ENCODE measurements at places on chromosomes 4 and X. TPM values are rescaled to one million over a fixed set of nuclear protein-coding genes. Genes with fewer than 3 reads are reported as not detected.

PARM1 gene
- 6.7 TPM for total RNA-seq

GPRIN3 gene
- total RNA-seq = 1.8 TPM

SEC31A gene
- total RNA-seq = 154 TPM

POU3F4 gene
- not detected for total RNA-seq

ETNPPL gene
- total RNA-seq = not detected

DOK7 gene
- total RNA-seq = 2.7 TPM

GAB1 gene
- total RNA-seq = 12.0 TPM

FREM3 gene
- not detected for total RNA-seq

GRCh38 chrX:43962636-43963035 lies 10.6 kb downstream of the NDP start:
- H3K36me3 ChIP-seq = no peaks in the 10 kb centered on the region
- peaks cover 2% of the 10 kb centered on the region for H3K4me1 ChIP-seq
- H3K27me3 ChIP-seq = peaks cover 2% of the 10 kb centered on the region

DNA sequence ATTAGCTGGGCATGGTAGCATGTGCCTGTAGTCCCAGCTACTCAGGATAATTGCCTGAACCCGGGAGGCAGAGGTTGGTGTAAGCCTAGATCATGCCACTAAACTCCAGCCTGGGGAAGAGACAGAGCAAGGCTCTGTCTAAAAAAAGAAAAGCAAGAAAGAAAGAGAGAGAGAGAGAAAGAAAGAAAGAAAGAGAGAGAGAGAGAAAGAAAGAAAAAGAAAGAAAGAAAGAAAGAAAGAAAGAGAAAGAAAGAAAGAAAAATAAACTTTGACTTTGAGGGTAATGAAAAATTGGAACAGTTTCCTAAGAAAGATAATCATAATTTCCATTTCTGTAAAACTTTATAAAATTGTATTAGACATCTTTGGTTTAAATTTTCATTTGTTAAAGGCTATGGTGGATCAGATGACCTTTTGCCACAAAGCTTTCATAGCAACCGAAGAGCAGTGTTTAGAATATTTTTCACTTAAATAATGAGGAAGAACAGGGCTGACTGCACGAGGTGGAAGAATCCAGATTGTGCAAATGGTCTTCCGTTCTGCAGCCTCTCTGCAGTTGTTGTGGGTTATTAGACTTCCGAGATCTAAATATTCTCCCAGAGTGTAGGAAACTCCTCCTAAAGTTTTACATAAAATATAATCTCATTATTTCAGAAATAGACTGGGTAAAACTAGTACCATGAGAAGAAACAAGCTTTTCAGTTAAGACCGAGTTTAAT lies 55.9 kb downstream of the RBM47 start:
- no peak overlapping the region for H3K27ac ChIP-seq
- H3K27me3 ChIP-seq = no peaks in the 10 kb centered on the region
- DNase-seq = no peak
- H3K4me1 ChIP-seq = peaks cover 50% of the 10 kb centered on the region
- H3K36me3 ChIP-seq = no peaks in the 10 kb centered on the region
- peak overlapping the region; percentile 32 for H3K4me3 ChIP-seq

GRCh38 chr4:126973201-126973600 lies 659.6 kb upstream of the INTU start:
- H3K4me3 ChIP-seq = no peak overlapping the region
- H3K36me3 ChIP-seq = no peaks in the 10 kb centered on the region
- H3K27ac ChIP-seq = no peak overlapping the region
- no peak for DNase-seq
- H3K27me3 ChIP-seq = no peaks in the 10 kb centered on the region

DNA sequence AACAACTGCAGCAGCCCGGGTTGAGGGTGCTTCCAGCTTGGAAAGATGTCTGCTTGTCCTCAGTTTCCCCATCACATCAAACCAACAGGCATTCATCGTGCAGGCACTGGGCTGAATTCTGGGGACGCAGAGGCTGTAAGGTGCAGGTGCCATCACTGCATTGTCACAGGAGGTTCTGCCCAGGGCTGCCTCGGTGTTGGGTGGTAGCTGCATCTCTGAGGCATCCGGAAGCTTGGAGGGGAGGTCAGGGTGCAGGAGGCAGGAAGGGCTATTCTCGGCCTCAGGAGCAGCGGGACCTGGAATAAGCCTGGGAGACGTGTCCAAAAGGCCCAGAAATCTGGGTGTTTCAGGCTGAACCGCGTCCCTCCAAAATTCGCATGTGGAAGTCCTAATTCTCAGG lies 134.6 kb downstream of the HMX1 start:
- no peak for DNase-seq
- H3K27ac ChIP-seq = no peak overlapping the region
- no peak overlapping the region for H3K4me3 ChIP-seq
- no peaks in the 10 kb centered on the region for H3K27me3 ChIP-seq

DNA sequence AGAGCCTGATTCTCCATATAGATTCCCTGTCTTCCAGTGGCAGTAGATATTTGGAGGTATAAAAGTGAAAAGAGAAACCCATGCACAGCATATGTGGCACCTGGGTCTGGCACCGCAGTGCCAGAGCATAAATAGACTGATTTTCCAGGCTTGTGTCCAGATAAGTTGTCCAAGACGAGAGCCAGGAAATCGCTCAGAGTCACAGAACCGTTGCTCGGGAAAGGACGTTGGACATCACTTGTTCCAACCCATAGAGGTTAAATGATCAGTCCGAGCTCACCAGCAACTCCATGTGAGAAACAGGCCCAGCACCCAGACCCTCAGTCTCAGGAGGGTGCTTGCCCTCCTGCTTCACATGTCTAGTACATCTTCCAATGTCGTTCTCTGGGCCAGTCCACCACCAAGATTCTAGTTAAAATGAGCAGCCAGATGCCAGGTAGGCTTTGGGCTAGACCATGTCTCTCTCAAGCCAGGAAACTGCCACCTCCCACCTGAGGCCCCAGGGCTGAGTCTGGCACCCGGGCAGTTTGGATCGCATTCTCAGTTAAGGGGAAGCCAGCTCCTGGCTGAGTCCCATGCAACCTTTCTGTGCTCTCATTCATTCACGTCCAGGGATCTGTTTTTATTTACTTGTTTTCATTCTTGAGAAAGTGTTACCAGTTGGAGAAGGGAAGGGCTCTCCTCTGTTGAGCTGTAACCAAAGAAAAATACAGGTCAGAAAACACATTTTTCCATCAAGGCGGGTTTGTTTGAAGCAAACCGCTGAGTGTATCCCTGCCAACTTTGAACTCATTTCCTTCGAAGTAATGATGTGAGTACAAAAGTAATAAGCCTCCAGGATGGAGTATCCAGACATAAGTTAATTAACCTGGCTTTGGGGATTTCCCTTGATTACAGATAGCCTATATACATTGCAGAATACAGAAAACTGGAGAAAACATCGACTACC lies 91.7 kb downstream of the PHOX2B start:
- H3K4me3 ChIP-seq = no peak overlapping the region
- no peak overlapping the region for H3K27ac ChIP-seq
- H3K36me3 ChIP-seq = no peaks in the 10 kb centered on the region

- no peak overlapping the region for H3K4me3 ChIP-seq
- no peaks in the 10 kb centered on the region for H3K4me1 ChIP-seq
Observed at GRCh38 chrX:139224953-139225665, 305.4 kb upstream of the F9 start.

DNA sequence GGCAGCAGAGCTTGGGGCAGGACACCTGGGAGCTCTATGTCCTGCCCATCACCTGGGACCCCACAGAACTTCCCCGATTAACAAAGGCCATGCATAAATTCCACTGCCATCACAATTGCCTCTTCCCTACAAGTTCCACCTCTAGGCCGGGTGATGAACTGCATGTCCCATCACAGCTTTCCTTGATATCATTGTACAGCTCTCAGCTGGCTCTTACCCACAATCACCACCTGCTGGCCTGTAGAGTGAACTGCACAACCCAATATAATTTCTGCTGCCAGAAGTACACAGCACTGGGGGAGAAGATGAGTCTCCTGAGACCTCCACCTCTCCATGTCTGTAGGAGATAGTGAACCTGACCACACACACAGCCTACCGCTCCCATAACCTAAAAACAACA lies 285.0 kb upstream of the AADAT start:
- DNase-seq = no peak
- H3K27ac ChIP-seq = no peak overlapping the region
- no peaks in the 10 kb centered on the region for H3K36me3 ChIP-seq
- no peak overlapping the region for H3K4me3 ChIP-seq
- no peaks in the 10 kb centered on the region for H3K27me3 ChIP-seq
- no peaks in the 10 kb centered on the region for H3K4me1 ChIP-seq

- H3K4me3 ChIP-seq = no peak overlapping the region
- DNase-seq = no peak
- H3K27me3 ChIP-seq = no peaks in the 10 kb centered on the region
- no peaks in the 10 kb centered on the region for H3K36me3 ChIP-seq
- H3K27ac ChIP-seq = no peak overlapping the region
Observed at GRCh38 chr4:115607311-115607710, 493.9 kb upstream of the NDST4 start.

- H3K27ac ChIP-seq = no peak overlapping the region
- H3K36me3 ChIP-seq = no peaks in the 10 kb centered on the region
- H3K4me3 ChIP-seq = no peak overlapping the region
- no peak for DNase-seq
- no peaks in the 10 kb centered on the region for H3K4me1 ChIP-seq
- H3K27me3 ChIP-seq = no peaks in the 10 kb centered on the region
Observed at GRCh38 chrX:11535156-11535919, 130.4 kb downstream of the ARHGAP6 start.

GRCh38 chr4:1530356-1530755 lies 124.1 kb upstream of the NKX1-1 start:
- no peak overlapping the region for H3K27ac ChIP-seq
- peaks cover 31% of the 10 kb centered on the region for H3K27me3 ChIP-seq
- no peaks in the 10 kb centered on the region for H3K4me1 ChIP-seq
- DNase-seq = no peak
- no peaks in the 10 kb centered on the region for H3K36me3 ChIP-seq

GRCh38 chr4:80072744-80073472 lies at the start of gene ANTXR2:
TSS of gene ANTXR2 (minus strand) at chr4:80073229. CDS start at chr4:80072560, 669 bp downstream.
- H3K4me1 ChIP-seq = peaks cover 56% of the 10 kb centered on the region
- DNase-seq = peak; percentile 73
- no peaks in the 10 kb centered on the region for H3K27me3 ChIP-seq
- H3K36me3 ChIP-seq = peaks cover 26% of the 10 kb centered on the region
- H3K4me3 ChIP-seq = peak within 1 kb of the TSS; percentile 94

GRCh38 chr4:66972087-66972486 lies 573.2 kb downstream of the CENPC start:
- H3K36me3 ChIP-seq = no peaks in the 10 kb centered on the region
- H3K27ac ChIP-seq = no peak overlapping the region
- H3K4me1 ChIP-seq = no peaks in the 10 kb centered on the region
- no peak overlapping the region for H3K4me3 ChIP-seq
- H3K27me3 ChIP-seq = no peaks in the 10 kb centered on the region
- no peak for DNase-seq

GRCh38 chr4:27915822-27916221 lies 1055.2 kb downstream of the STIM2 start:
- no peak overlapping the region for H3K4me3 ChIP-seq
- H3K27ac ChIP-seq = no peak overlapping the region
- no peaks in the 10 kb centered on the region for H3K4me1 ChIP-seq
- no peaks in the 10 kb centered on the region for H3K27me3 ChIP-seq
- DNase-seq = no peak

DNA sequence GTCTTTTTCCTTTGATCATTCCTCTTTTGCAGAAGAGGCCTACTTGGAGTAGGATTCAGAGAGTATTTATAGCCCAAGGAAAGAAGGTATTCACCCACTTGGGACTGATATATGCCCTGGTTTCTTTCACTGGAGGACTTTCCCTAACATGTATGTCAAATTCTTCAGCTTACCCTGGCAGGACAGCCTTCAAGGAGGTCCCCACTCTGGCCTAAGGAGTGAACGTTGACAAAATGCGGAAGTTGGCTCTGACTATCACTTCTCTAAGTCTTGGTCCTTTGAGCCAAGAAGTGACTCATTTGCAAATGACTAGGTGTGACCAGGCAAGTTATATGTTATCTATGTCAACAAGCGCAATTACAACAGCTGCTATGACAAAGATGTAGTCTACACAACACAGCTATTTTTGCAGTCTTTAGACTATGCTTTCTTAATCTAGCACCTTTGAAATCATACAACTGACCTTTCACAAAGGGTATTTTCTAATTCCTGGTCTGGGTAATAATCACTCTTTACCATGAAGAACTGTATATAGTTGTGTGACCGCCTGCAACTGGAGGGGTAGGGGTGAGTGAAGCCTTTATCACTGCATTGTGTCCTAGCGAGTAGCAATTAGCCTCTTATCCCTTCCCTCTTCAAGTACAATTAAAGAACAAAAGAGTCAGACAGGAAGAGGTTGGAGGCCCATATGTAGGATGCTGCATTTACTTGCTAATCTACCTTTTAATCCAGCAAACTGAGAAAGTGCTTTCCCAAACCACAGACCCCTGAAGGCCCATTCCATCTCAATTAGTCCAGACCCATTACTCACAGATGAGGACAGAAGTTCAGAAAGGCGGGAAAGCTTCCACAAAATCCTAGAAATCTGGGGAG lies 50.1 kb downstream of the RASGEF1B start:
- H3K4me1 ChIP-seq = peaks cover 49% of the 10 kb centered on the region
- H3K27me3 ChIP-seq = no peaks in the 10 kb centered on the region
- peak overlapping the region; percentile 38 for H3K4me3 ChIP-seq
- H3K27ac ChIP-seq = peak overlapping the region; percentile 83

DNA sequence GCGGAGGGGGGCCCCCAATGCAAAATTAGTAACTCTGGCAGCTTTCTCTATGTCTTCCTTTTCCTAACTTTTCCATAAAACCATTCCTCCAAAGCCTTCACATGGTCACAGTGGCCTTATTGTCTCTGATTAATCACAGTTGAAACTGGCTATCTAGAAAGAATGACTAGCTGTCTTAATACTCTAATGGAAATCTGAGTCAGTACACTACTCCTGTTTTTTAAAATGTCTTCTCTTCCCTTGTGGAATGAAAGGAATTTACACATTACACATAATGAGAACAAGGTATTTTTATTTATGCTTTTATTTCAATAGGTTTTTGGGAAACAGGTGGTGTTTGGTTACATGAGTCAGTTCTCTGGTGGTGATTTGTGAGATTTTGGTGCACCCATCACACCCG lies 66.3 kb upstream of the PUDP start:
- no peak for DNase-seq
- H3K27ac ChIP-seq = no peak overlapping the region
- no peaks in the 10 kb centered on the region for H3K27me3 ChIP-seq
- H3K4me3 ChIP-seq = no peak overlapping the region

DNA sequence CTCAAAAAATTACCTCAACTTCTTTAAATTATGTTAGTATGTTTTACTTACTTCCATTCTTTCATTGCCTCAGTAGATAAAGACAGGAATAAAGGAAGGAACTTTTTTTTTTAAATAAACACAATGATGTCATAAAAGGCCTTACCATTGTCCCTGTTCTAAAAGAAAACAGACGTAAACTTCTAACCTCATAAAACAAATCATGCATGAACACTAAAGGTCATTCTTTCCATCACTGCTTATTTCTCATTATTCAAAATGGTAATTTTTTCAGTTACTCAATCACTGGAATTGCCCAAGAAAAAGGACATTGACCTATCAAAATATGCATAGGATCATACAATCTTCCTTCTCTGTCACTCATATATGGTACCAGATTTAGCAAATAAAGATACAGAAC lies 32.2 kb upstream of the ARMCX2 start:
- no peaks in the 10 kb centered on the region for H3K36me3 ChIP-seq
- H3K27me3 ChIP-seq = no peaks in the 10 kb centered on the region
- no peak overlapping the region for H3K27ac ChIP-seq
- peaks cover 5% of the 10 kb centered on the region for H3K4me1 ChIP-seq

- no peak overlapping the region for H3K4me3 ChIP-seq
- H3K27me3 ChIP-seq = no peaks in the 10 kb centered on the region
- no peaks in the 10 kb centered on the region for H3K4me1 ChIP-seq
- no peak overlapping the region for H3K27ac ChIP-seq
- DNase-seq = no peak
Observed at GRCh38 chrX:14798805-14799397, 74.0 kb downstream of the FANCB start.

GRCh38 chr4:121693886-121694285 lies 2.9 kb downstream of the ANXA5 start:
- DNase-seq = no peak
- no peak overlapping the region for H3K4me3 ChIP-seq
- H3K27me3 ChIP-seq = no peaks in the 10 kb centered on the region
- peaks cover 17% of the 10 kb centered on the region for H3K36me3 ChIP-seq
- peaks cover 36% of the 10 kb centered on the region for H3K4me1 ChIP-seq

Measured in activated B cell treated with CpG ODN at 0.5 μM for 24 hours (primary cell).